SHP77 (cell line): ENCODE measurements at places on chromosomes 11 and 22.

DNA sequence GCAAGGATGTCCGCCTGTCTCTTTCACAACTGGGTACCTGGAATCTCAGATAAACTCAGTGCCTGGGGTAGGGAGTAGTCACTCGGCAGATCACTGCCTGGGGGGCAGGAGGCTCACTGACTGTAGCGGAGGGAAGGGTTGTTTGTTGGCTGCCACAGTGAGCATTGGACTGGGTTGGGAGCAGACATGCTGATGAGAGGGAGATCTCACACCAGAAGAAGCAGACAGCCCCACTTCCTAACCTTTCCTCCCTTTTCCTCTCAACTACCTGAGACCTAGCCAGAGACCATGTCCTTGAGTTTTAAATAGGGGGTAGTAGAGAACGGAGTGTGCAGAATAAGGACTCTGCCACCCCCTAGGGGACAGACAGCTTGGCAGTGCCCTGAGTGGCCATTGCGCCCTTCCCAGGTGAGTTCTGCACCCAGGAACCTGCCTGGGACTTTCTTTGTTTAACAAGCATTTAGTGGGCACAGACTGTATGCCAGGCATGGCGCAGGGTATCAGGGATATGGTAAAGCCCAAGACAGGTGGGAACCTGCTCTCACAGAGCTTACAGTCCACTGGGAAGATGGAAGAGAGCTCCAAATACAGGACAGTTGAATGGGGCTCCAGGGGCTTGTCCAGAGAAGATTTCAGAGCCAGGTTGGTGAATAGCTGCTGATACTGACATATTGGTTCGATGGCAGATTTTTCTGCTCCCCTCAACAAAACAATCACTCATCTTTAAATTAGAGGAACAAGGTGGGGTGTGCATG, 115.7 kb upstream of the NNMT start:
- DNase-seq: peak; percentile 36

- no peak for DNase-seq
Measured at GRCh38 chr11:74142624-74143023, 28.2 kb downstream of the C2CD3 start.

GRCh38 chr11:34030382-34030781, 21.1 kb upstream of the CAPRIN1 start:
- no peak for DNase-seq

DNA sequence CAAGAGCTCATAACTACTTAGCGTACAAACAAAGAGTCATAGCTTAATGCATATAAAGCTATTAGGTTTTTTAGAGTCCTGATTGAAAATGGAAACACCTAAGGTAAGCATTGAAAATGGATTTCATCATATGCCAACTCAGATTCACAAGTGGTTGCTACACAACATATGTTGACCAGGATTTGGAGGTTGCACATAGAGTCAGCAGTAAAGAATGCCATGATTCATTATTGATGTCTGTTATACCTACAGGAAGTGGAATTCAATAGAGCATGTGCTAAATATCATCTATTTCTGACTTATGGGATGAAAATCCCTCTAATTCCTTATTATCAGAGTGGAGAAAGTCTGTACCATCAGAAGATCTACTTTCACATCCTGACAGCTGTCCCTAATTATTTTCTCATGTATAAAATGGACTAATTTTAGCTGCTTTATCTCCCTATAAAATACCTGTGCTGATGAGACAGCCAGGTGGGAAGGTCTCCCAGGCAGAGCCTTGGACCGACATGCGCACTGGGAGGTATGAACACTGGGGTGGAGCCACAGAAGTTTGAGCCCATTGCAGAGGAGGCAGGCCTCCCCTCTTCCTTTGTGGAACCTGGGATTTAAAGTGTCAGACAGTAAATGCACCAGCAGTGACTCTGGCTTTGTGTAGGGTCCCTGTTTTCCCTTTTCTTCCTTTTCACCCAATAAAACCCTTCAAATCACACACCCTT, 204.2 kb downstream of the AASDHPPT start:
- no peak for DNase-seq

- DNase-seq: no peak
Measured at GRCh38 chr11:12902791-12903486, 106.2 kb upstream of the RASSF10 start.

DNA sequence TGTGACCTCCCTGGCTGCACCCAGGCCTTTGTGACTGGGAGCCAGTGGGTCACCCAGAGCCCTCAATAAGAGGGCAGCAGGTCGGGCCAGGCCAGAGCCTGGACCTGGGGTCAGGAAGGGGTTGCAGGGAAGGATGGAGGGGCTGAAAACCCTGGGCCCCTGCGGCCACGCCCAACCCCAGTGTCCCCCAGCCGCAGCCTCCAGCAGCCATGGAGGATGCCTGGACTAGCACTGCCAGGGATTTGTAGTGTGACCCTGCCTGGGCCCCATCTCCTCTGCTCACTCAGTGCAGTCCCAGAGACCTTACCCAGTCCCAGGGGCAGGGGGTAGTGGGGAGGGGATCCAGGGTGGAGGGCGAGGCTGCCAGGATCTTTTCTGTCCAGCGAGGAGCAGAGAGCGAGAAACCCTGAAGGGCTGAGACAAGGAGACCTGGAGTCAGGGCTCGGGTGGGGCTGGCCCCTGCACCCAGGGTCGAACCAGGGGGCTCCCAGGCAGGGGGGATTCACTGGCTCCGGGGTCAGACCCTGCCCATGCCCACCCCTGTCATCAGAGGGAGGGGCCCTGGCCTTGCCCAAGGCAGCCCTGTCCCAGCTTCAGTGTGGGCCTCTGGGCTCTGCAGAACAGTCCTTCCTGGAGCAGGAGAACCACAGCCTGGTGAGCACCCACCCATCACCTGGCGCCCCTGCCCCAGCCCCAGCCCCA, 187.5 kb downstream of the IGLL1 start:
- DNase-seq: no peak

- no peak for DNase-seq
Measured at GRCh38 chr11:7115780-7116179, 27.0 kb downstream of the RBMXL2 start.

GRCh38 chr11:94602430-94603372, 35.5 kb downstream of the PIWIL4 start:
- peak; percentile 20 for DNase-seq

GRCh38 chr22:21443057-21443734, 24.0 kb upstream of the TMEM191C start:
- no peak for DNase-seq

DNA sequence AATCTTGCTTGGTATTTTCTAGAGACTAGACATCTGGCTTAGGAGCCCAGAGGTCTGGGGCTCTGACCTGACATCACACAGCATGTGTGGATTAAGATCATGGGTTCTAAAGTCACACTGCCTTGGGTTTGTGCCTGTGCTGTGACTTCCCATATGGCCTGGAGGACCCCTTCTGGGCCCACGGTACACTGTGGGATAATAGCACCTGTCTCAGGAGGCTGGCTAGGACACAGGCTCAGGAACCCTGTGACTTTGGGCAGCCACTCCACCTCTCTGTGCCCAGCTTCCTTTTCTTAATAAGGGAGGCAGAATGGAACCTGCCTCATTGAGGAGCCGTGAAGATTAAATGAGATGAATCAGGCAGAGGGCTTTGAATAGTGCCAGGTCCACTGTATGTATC, 99.2 kb upstream of the B3GAT1 start:
- DNase-seq: no peak

GRCh38 chr22:19407649-19408606, 23.6 kb downstream of the HIRA start:
- DNase-seq: no peak

DNA sequence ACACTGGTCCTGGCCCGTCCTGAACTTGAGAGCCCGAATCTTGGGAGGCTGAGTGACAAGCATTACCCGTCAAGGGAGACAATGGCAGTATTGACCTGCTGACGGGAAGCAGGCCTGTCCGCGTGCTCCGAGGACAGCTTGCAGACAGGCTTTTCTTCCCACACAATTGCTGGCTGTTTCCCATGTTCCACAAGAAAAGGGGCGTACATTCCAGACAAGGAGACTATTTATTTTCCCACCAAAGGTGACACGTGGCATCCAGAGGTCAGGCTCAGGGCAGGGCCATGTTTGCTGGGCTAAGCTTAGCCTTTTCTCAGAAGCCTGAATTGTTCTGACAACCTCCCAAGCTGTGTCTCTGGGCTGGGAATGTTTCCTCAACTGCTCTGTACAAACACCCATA, 86.9 kb upstream of the SPON1 start:
- DNase-seq: no peak
